ENCODE measurements at places on chromosomes 7 and 10.

- no peak for DNase-seq
These were observed 4.5 kb upstream of the ZNF438 start for GRCh38 chr10:31036209-31036608.

DNA sequence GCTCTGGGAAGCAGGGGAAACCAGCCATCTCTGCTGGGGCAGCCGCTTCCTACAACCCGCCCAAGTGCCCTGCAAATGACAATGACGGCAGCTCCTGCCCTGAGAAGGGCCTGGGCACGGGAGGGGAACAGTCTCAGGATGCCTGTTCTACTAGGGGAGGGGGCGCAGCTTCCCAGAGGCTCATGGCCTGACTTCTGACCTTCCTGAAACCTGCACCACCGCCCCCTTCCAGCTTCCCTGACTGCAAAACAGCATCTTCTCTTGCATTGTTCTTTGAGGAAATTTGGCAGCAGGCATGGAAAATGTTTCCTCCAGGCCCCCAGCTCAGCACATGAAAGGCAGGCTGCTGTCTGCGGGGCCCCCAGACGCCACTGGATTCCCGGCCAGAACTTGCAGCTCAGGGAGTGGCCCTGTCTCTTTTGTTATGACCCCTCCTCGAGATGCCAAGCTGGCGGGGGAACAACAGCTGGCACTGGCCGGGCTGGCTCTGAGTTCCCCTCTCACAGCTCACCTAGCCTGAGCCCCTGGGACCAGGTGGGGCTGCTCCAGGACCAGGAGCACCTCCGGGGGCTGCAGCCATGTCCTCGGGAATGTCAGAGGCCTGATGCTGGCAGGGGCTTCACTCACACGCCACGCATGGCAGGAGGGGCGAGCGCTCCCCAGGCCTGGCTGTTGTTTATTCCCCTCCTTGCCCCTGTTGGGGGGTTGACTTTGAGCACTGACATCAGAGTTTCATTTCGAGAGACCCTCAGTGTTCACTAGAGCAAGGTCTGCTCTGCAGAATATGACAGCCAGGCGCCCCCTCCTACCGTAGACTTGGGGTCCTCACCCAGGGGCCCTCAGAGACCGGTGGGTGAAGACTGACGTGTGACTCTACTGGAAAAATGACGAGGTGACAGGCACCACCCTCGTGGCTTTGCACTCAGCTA, 62.7 kb downstream of the CALML3 start:
- peak; percentile 85 for DNase-seq

- no peak for DNase-seq
These were observed 1023.5 kb downstream of the TYW1 start for GRCh38 chr7:68020102-68020501.

GRCh38 chr10:8312079-8312478, 257.6 kb downstream of the GATA3 start:
- no peak for DNase-seq

GRCh38 chr10:121822180-121822579, 105.7 kb downstream of the ATE1 start:
- DNase-seq, result no peak

GRCh38 chr10:102411341-102412255, 7.0 kb downstream of the PSD start:
- no peak for DNase-seq

- peak; percentile 75 for DNase-seq
These were observed 27.7 kb upstream of the CSGALNACT2 start for GRCh38 chr10:43110338-43111071.

DNA sequence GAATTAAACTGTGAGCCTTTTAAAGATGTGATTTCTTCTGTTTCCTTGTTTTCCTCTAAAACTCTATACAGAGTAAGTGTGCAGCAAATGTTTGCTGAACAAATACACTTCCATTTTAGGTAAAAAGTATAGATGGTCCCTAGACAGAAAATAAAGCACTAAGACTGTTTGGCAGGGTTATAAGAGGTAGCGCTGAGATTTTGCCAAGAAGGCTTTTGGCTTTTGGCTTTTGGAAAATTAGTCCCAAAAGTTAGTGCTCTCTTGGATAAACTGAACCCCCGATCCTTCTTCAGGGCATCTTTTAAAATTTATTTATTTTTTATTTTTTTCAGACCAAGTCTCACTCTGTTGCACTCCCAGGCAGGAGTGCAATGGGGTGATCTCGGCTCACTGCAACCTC, 175.7 kb upstream of the NRP1 start:
- no peak for DNase-seq

- no peak for DNase-seq
These were observed 11.7 kb downstream of the VSIR start for GRCh38 chr10:71761541-71762113.

GRCh38 chr7:122858320-122858719, 27.9 kb downstream of the CADPS2 start:
- DNase-seq, result no peak

DNA sequence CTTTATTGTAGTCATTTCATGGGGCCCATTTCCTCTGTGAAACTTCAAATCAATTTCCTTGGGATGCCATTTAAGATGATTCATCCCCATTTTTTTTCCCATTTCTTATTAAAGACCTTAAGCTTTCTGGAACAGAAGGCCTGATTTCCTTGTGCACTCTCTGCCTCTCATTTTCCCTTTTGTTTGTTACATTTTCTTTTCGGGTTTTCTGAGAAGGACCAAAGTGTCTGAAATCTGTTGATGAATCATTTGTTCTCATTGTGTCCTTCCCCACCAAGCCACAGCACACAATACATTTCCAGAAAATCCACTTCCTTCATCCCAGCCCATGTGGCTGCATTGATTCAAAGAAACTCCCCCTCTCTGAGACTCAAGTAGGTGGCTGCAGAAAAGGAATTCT, 372.4 kb downstream of the SFMBT2 start:
- DNase-seq, result no peak

DNA sequence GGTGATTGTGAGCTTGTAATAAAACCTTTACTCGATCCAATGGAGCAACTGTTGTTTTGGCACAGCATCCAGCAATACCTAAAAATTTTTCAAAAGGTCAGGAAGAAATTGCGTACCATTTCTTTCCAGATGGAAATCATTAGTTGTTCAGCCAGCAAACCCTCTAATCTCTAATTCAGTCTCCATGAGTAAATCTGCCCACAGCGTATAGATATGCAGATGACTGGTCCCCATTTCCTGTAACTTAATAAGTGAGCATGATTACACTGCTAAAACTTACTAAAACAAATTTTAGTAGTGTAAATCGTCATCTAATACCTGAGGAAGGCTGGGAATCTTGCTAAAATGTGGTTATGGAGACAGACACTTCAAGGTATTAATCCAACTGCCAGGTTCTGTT, 10.6 kb downstream of the SLC25A16 start:
- DNase-seq, result no peak

GRCh38 chr7:1710936-1711335, 40.9 kb downstream of the ELFN1 start:
- no peak for DNase-seq

GRCh38 chr10:27252267-27253000, 11.8 kb upstream of the ACBD5 start:
- peak; percentile 81 for DNase-seq

- DNase-seq, result no peak
These were observed 207.8 kb downstream of the DYNC1I1 start for GRCh38 chr7:95980167-95980566.

GRCh38 chr10:121690970-121691369, 92.7 kb upstream of the FGFR2 start:
- no peak for DNase-seq

GRCh38 chr10:78224602-78225001, 190.9 kb downstream of the RPS24 start:
- DNase-seq, result no peak

- no peak for DNase-seq
These were observed 211.6 kb upstream of the MBL2 start for GRCh38 chr10:52984169-52984568.

DNA sequence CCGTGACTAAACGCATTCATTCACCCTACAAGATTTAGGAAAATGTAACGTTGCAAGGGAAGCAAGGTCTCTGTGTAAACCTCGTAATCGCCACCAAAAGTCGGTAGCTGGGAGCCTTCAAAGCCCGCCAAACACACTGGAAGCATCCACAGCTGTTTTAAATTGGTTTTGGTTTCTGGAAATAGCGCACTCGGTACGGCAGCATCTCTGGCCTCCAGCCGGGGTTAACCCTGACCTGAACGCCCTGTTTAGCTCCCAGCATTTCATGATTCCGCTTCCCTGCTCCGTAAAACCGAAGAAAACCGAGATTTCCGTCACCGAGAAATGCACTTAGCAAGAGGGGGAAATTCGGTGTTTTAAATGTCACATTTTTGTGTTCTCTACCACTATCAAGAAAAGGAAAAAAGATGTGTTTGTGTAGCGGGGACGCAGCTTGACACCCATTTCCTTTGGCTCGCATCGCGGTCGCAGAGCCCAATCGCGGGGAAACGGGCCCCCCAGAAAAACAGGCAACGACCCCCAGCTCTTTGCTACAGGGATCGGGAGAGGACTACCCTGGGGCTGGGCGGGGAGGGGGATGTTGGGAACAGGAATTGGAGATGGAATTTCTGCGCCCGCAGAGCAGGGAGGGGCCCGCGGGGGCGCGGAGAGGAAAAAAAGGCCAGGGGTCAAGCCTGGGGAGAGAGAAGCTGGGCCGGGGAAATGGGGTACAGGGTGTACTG, 646 bp downstream of the SGCE start:
- DNase-seq, result peak; percentile 83

GRCh38 chr10:22685926-22686325, 28.5 kb downstream of the PIP4K2A start:
- DNase-seq, result no peak

- DNase-seq, result peak; percentile 61
These were observed 10.5 kb downstream of the TMEM273 start for GRCh38 chr10:49177391-49178355.

GRCh38 chr10:71663311-71663710, 56.3 kb downstream of the C10orf105 start:
- DNase-seq, result no peak

GRCh38 chr10:78457804-78458482, 424.3 kb downstream of the RPS24 start:
- DNase-seq, result no peak

DNA sequence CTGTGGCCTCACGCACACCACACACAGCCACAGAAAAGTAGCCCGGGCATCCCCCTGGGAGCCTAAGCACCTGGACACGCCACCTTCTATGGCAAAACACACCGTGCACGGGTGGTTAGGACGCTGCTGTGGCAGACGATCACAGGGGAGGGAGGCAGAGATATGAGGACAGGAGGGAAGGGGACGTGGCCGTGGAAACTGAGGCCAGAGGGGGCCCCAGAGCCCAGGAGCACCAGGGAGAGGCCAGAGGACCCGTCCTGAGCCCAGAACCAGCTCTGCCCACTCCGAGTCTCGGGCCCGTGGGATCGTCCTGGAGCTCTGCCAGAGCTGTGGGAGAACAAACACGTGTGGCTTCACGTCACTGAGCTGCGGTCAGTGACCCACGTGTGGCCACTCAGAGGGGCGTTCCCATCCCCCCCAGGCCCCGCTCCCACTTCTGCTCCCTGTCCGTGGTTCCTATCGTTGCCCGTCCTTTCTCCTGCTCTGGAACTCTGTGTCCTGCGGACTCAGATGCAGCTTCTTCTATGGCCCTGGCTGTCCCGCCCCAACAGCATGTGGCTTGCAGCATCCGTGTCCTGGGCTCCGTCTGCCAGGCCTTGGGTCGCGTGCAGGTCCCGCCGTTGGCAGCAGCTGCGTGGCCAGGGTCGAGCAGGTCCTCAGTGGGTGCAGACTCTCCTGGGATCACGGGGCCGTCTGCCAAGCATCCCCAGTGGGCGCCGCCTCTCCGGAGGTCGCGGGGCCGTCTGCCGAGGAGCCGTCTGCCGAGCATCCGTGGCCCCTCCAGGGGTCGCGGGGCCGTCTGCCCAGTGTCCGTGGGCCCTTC, 31.0 kb downstream of the GET4 start:
- DNase-seq, result no peak

DNA sequence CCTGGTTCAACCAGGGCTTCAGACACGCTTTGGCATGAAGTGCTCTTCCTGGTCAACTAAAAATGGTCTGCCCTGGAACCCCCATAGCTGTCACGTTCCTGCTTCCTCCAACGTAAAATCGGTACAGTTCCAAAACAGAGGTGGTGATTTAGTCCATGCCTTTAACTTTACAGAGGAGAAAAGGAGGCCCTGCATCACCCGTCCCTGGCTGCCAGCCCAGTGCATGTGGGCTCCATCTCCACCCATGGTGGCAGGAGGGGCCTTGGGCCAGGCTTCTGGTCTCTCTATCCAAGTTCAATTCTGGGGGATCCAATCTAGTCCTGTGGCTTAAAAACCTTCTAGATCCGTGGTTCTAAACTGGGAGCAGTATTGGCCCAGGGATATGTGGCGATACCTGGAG, 18.7 kb downstream of the ECHDC3 start:
- no peak for DNase-seq

DNA sequence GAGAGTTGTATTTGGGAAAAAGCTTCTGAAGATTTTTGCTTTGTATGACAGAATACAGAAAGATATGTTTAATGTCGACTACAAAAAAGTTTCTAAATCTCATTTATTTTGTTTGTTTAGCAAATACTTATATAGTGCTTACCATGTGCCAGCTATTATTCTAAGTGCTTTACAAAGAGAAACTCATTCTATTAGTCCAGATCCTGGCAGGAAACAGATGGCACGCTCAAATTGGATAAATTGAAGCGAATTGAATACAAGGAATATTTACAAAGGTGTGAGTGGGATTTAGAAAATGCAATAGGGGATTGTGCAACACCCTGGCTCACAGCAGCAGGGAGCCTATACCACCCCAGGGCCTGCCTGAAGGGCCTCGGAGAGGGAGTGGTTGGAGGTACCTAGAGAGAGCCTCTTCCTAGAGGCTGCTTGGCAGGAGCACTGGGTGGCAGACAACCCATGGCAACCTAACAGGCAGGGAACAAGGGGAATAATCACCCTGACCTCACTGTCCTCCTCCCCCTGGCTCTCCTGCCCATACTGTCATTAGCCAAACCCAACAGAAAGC, 27.6 kb upstream of the FAM204A start:
- no peak for DNase-seq

DNA sequence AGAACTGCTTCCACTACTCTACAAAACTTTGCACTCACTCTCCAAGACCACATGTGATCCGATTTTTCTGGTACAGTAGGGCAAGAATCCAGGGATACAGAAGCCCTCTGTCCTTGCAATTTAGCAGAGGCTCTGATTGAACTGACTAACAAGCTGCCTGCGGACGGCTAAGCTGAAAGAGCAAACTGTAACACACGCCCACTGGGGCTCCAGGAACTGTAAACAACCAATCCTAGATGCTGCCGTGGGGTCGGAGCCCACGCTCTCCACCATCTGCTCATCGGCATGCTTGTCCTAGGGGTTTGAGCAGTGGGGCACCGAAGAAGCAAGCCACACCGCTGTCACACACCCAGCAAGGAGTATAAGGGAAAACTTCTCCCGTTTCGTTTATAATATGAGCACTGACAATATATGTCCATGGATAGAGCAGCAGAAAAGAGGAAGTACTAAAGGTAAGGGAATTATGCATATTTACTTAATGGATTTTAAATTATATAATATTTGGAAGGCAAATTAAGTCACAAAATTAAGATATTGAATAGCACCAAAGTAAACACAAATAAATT, 634.4 kb upstream of the POT1 start:
- no peak for DNase-seq

GRCh38 chr7:105487579-105488571, 34.2 kb downstream of the PUS7 start:
- peak; percentile 39 for DNase-seq

GRCh38 chr7:101559586-101559985, 69.5 kb downstream of the MYL10 start:
- DNase-seq, result no peak
